T-helper 1 cell (primary cell): ENCODE measurements at places on chromosomes 4 and X.

DNA sequence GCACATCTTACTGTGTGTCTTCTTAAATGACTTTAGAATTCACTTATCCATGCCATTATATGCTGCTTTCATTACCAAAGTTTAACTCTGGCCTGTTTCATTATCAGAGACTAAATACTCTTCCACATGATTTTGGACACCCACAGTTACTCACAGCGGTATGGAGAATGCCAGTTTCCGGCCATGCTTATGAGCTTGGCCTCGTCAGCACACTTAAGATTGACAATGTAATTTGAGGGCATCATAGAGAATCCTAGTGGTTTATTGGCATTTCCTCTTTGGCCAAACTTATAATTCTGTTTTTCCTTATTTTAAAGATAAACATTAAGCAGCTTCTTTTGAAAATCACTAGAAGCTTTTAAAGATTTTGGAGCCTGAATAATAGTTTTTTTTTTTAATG is 104.5 kb downstream of the IRF2 start:
- DNase-seq, result no peak

- DNase-seq, result no peak
These were observed 149.9 kb downstream of the FGF16 start for GRCh38 chrX:77597090-77597489.

- no peak for DNase-seq
These were observed 29.4 kb upstream of the OPHN1 start for GRCh38 chrX:68462653-68463052.

DNA sequence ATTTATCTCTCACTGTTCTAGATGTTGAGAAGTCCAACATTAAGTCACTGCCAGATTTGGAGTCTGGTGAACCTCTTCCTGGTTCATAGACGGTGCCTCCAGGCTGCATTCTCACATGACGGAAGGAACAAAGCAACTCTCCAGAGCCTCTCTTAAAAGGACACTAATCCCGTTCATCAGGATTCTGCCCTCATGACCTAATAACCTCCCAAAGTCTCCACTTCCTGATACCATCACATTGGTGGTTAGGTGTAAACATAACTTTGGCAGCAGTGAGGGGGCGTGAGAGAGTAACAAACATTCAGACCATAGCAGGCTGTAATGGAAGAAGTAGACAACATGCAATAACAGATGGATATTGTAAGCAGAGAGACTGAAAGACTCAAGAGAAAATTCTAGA is 388.6 kb downstream of the PDHA2 start:
- no peak for DNase-seq

DNA sequence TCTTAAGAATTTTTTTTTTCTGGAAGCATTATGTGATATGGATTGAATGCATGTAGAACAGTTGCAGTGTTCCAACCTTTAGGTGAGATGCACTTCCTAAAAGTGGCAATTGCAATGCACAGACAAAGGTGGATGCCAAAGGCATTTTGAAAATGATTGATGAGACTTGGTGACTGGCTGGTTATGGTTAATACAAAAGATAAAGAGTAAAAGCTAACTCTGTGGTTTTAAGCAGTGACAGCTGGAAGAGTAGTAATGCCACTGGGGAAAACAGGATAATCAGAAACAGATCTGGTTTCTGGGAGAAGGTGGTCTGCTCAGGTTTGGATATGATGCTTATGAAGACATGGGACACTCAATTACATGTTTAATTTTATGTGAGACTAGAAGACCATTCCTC is 345.6 kb downstream of the RPA4 start:
- DNase-seq, result no peak

GRCh38 chr4:6132716-6133115 is 67.6 kb downstream of the JAKMIP1 start:
- no peak for DNase-seq

- no peak for DNase-seq
These were observed 48.4 kb upstream of the PRPS1 start for GRCh38 chrX:107579956-107580355.

DNA sequence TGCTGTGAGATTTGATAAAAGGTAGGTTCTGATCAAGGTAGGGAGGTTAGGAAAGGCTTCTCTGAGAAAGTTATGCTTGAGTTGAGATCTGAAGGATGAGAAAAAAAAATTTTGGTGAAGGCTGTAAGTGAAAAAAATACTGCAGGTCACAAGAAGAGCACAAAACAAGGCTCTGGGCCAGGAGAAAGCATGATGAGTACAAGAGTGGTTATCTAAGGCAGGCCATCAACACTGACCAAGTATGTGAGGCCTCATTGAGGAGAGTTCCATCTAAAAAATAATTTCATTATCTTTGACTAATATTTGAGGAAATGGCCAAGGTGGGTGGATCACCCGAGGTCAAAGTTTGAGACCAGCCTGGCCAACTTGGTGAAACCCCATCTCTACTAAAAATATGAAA is 71.6 kb upstream of the SLC4A4 start:
- no peak for DNase-seq

GRCh38 chrX:10167573-10167972 is 10.8 kb downstream of the CLCN4 start:
- no peak for DNase-seq

- DNase-seq, result no peak
These were observed 259.6 kb downstream of the UNC5C start for GRCh38 chr4:95289028-95289634.

DNA sequence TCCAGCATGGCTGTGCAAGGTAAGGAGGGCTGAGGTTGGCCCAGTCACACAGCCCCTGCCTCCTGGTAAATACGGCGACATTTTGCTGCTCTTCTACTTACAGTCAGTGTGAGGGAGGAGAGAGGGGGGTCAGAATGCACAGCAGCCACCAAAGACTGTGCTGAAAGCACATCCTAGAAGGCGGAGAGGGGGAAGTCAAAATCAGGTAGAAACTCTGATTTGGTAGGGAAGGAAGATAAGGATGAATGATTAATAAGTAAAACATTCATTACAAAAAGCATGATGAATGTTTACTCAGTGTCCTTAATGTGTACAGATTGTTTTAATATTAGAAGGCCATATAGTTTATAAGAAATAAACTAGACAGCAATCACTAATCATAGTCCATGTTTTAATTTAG is 57.5 kb downstream of the ADD1 start:
- DNase-seq, result no peak

DNA sequence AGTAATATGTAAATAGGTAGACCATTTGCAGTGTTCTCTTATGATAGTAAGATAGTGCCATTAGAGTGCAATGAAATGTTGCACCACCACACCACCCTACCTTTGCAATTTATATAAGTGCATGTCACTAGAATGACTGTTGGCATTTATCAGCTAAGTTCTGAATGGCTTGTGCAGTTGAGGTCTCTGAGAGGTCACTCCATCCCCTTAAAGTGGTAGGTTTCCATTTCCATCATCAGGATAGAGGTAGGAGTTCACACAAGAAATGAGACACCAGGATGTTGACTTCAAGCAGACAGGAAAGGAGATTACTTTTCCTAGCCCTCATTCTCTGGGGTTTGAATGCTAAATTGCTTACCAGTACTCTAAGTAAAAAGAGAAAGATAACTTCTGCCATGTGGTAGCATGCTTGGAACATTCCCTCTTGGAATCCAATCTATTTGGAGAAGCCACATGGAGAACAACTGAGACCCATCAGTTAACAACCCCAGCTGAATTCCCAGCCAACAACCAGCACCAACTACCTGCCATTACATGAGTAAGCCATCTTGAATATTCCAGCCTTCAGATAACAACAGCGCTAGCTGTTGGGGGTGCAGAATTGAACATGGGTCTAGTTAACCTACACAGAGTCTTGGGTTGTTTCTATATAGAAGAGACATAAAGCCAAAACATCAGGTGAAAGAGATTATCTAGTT is 6.7 kb upstream of the LRBA start:
- no peak for DNase-seq

DNA sequence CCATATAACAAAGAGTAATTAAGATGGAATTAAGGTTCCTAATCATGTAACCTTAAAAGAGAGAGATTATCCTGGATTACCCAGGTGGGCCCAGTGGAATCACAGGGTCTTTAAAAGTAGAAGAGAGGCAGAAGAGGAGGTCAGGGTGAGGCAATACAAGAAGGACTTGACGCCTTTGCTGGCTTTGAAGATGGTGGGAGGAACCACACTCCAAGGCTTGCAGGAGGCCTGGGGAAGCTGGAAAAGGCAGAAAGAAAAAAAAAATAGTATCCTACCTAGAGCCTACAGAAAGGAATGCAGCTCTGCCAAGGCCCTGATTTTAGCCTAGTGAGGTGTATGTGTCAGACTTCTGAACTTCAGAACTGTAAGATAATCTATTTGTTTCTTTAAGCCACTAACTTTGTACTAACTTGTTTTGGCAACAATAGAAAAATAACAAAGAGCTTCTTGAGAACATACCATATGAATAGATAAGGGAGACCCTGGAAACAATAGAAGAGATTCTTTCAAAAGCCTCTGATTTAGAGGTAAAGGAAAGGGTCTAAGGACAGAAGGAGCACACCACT is 229.9 kb upstream of the TTC29 start:
- no peak for DNase-seq

- no peak for DNase-seq
These were observed 9.1 kb downstream of the ELF2 start for GRCh38 chr4:139167774-139168444.

GRCh38 chr4:89653012-89653411 is 183.9 kb downstream of the SNCA start:
- DNase-seq, result no peak

DNA sequence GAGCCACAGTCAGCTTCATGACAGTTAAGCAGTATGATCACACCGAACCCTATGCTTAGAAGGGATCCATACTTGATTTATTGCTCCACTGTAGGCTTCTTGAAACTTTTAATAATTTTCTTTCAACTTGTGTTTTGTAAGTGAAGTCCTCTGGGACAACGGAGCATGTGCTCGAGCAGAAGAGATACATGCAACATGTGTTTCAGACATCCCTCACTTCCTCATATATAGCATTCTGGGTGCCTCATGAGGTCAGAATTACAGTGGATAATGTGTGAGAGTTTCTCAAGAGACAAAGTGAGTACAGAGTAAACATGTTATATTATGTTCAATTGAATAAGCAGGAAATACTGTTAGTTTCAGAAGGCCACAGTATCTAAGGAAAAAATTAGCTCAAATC is 893.2 kb downstream of the FAT4 start:
- DNase-seq, result no peak

- no peak for DNase-seq
These were observed 99.2 kb downstream of the NSUN7 start for GRCh38 chr4:40848940-40849339.

DNA sequence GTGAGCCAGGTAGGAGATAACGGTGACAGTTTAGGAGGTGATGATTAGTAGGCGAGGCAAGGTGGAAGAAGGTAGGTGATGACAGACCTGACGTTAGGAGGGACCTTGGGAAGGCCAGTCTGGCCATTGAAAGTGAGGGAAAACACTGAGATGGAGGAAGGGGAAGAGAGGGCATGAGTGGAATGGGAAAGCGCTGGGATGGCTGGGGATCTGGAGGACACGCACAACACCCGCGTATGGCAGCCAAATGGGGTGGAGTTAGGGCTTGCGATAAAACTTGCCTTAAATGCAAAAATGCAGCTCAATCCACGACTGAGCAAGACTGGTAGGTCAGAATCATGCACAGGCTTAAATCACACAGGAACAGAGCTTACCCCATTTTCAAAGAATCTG is 605 bp upstream of the CDKL2 start:
- DNase-seq, result no peak

DNA sequence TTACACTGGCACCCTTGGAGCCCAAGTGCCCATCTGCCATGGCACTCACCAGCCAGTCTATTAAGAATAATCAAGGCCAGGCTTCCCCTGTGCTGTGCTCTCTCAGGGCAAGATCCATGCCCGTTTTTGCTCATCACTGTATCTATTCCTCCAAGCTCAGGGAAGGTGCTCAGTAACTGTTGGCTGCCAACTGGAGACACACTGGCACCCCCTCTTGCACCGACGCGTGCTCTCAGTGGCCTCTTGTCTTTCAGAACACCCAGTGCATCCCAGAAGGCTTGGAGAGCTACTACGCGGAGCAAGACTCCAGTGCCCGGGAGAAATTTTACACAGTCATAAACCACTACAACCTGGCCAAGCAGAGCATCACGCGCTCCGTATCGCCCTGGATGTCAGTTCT is 30.1 kb downstream of the NSG1 start:
- no peak for DNase-seq
